ENCODE measurements at places on chromosomes 2 and 18.

- DNase-seq: no peak
Measured at GRCh38 chr2:219430633-219431615, 3.7 kb upstream of the SPEG start.

GRCh38 chr2:233416706-233417105, 62.4 kb downstream of the DGKD start:
- DNase-seq: no peak

- no peak for DNase-seq
Measured at GRCh38 chr2:20667151-20667530, 197 bp downstream of the GDF7 start.

DNA sequence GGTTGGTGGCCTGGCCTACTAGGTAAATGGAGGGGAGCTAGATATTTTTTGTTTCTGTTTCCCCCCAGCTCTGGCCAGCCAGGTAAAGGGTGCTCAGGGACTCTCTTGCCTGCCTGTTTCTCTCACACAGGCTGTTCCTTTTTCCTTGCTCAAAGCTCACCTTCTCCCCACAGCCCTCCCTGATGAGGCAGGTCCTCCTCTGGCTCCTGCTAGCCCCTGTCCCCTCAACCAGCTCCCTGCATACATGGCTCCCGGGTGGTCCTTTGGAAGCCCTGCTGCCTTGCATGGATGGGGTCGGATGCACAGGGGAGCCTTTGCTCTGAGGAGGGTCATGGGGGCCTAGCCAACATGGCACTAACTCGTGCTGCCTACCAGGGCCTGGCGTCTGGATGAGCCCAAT, 27.8 kb downstream of the DYSF start:
- DNase-seq: no peak

DNA sequence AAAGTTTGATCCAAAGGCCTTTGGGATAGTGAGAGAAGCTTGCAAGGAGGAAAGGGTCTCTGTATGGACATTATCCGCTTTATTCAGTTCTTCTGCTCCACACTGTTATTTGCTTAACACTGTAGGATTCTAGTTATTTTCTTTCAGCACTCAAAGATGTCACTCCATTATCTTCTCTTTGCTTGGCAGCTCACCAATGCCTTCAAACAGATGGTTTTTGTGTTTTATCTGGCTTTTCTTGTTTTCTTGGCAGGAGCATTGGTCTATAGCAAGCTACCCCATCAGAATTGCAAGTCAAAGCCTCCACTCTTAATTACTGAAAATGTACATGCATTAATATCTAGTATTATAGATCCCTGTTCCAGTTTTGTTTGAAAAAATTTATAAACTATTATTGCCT, 138.8 kb downstream of the EVA1A start:
- DNase-seq: no peak

DNA sequence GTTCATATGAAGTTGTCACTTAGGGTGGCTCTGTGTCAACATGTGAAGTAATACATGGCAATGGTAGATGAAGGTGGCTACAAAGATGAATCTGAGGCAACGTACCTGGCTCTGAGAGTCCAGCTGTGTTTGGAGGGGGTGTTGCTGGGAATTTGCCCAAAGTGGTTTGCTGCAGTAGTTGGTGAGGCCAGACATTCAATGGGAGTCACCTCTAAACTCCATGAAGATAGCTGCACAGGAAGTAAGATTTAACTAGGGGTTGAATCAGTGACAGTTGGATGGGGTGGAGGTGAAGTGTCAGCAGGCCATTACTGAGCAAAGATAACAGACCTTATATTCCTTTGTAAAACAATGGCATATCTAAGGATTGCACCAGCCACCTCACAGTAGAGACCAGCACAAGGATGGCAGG, 71.8 kb downstream of the NUP35 start:
- DNase-seq: no peak

Data from GM10248 (cell line).